ENCODE measurements at places on chromosomes 2 and 18.

DNA sequence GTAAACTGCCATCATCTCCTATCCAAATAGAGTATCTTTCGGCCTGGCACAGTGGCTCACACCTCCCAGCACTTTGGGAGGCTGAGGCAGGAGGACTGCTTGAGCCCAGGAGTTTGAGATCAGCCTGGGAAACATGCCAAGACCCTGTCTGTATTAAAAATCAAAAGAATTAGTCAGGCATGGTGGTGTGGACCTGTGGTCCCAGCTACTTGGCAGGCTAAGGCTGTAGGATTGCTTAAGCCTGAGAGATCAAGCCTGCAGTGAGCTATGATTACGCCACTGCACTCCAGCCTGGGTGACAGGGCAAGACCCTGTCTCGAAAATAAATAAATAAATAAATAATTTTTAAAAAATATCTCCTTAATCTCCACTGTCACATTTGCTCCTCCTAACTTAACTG lies 14.7 kb upstream of the ARPC2 start:
- H3K36me3 ChIP-seq = no peaks in the 10 kb centered on the region
- no peak overlapping the region for H3K27ac ChIP-seq
- H3K4me3 ChIP-seq = no peak overlapping the region
- H3K27me3 ChIP-seq = no peaks in the 10 kb centered on the region
- no peaks in the 10 kb centered on the region for H3K4me1 ChIP-seq

GRCh38 chr2:114424699-114425098 lies 17.7 kb upstream of the DPP10 start:
- peak overlapping the region; percentile 76 for H3K27ac ChIP-seq
- DNase-seq = peak; percentile 67
- peaks cover 7% of the 10 kb centered on the region for H3K4me1 ChIP-seq
- H3K4me3 ChIP-seq = no peak overlapping the region
- H3K36me3 ChIP-seq = no peaks in the 10 kb centered on the region

DNA sequence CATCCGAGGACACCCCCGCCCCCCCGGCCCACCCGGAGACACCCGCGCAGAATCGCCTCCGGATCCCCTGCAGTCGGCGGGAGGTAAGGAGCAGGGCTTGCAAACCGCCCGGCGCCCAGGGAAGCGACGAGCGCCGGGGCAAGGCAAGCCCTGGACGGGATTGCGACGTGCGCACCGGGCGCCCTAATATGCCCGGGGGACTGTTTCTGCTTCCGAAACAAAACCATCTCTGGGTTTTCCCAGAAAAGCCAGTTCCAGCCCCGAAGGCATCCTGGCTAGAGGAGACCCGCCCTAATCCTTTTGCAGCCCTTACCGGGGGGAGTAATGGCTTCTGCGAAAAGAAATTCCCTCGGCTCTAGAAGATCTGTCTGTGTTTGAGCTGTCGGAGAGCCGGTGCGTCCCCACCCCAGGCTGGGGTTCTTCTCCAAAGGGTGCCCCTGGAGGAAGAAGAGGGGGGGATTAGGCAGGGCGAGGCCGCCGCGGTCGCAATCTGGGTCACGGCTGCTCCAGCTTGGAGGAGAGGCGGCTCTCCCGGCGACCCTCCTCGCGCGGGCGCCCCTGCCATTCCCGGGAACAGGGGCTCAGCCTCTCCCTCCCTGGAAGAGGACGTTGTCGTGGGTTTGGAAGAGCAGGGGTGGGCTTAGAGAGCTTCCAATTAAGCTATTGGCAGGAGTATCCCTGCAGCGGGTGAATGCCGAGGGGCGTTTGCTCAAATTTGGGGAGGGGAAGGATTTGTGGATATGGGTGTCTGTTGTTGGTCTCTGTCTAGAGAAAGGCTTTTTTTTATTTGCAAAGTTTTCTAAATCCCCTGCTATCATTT lies 521 bp downstream of the MYCN start:
- peaks cover 16% of the 10 kb centered on the region for H3K27me3 ChIP-seq
- H3K4me1 ChIP-seq = peaks cover 22% of the 10 kb centered on the region
- no peaks in the 10 kb centered on the region for H3K36me3 ChIP-seq

GRCh38 chr18:47163241-47163640 lies 12.9 kb downstream of the IER3IP1 start:
- no peaks in the 10 kb centered on the region for H3K27me3 ChIP-seq
- no peaks in the 10 kb centered on the region for H3K4me1 ChIP-seq
- H3K4me3 ChIP-seq = no peak overlapping the region
- no peaks in the 10 kb centered on the region for H3K36me3 ChIP-seq
- no peak for DNase-seq
- no peak overlapping the region for H3K27ac ChIP-seq

- no peak overlapping the region for H3K4me3 ChIP-seq
- no peak overlapping the region for H3K27ac ChIP-seq
- H3K4me1 ChIP-seq = peaks cover 18% of the 10 kb centered on the region
- no peaks in the 10 kb centered on the region for H3K27me3 ChIP-seq
- no peak for DNase-seq
Observed at GRCh38 chr2:217382794-217383193, 522.9 kb upstream of the TNP1 start.

DNA sequence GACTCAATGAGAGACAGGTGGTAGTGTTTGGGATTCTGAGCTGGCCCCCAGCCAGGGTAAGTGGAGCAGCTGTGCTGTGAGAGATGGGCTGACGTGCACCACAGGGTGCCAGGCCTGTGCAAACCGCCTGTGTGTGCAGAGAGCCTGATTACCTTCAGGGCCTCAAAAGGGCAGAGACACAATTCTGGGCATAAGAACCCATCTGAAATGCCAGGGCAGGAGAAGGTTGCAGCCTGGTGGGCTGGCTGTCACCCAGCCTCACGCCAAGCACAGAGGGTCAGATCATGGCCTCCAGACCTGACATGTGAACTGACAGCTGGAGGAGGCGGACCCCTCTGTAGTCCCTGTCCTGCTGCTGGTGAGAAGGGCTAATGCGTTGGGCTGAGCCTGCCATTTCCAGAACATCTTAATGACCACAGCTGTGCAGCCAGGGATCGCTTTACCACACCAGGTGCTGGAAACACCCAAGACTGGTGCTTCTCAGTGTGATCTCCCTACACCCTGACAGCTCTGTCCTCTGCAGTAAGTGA lies 100.9 kb downstream of the ARL4C start:
- H3K4me1 ChIP-seq = no peaks in the 10 kb centered on the region
- no peak overlapping the region for H3K27ac ChIP-seq
- no peaks in the 10 kb centered on the region for H3K36me3 ChIP-seq
- H3K27me3 ChIP-seq = no peaks in the 10 kb centered on the region
- H3K4me3 ChIP-seq = no peak overlapping the region
- DNase-seq = no peak

- H3K27me3 ChIP-seq = no peaks in the 10 kb centered on the region
- peaks cover 51% of the 10 kb centered on the region for H3K36me3 ChIP-seq
- peak; percentile 68 for DNase-seq
- H3K4me1 ChIP-seq = no peaks in the 10 kb centered on the region
- H3K4me3 ChIP-seq = no peak overlapping the region
- peak overlapping the region; percentile 69 for H3K27ac ChIP-seq
Observed at GRCh38 chr2:217797165-217797564, 205.6 kb downstream of the TNS1 start.

DNA sequence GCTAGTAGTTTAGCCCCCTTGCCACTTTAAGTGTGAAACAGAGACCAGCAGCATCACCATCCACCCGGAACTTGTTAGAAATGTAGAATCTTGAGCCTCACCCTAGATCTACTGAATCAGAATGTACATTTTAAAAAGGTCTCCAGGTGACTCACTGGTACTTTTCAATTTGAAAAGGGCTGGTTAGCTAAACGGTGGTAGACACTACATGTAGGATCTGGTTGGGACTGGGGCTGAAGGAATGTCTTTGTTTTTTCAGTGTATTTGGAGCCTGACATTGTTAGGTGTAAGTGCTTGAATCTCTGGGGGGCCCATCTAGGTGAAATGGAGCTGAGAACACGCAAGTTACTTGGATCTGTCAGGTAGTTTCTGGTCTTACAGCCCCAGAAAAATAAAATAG lies 44.0 kb upstream of the XPO1 start:
- no peaks in the 10 kb centered on the region for H3K27me3 ChIP-seq
- H3K4me1 ChIP-seq = no peaks in the 10 kb centered on the region
- H3K27ac ChIP-seq = no peak overlapping the region
- no peak for DNase-seq
- no peaks in the 10 kb centered on the region for H3K36me3 ChIP-seq
- no peak overlapping the region for H3K4me3 ChIP-seq

DNA sequence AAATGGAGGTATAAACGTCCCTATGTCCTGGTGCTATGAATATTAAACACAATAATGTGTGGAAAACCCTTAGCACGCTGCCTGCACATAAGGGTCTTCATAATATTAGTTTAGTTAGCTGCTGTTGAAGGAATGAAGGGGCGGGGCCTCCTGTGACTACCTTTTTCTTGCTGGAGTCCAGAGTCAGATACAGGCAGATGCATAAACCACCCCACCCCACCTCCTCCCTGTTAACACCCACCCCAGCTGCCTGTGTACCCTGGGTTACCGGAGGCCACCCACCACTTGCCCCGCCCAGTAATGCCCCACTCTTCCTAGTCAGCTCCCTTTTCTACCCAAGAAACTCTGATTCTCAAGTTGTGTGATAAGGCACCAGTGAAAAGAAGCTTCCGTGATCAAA lies 158.4 kb downstream of the EN1 start:
- no peak overlapping the region for H3K27ac ChIP-seq
- no peaks in the 10 kb centered on the region for H3K27me3 ChIP-seq
- H3K36me3 ChIP-seq = no peaks in the 10 kb centered on the region
- no peak for DNase-seq
- no peak overlapping the region for H3K4me3 ChIP-seq
- H3K4me1 ChIP-seq = no peaks in the 10 kb centered on the region

- H3K27me3 ChIP-seq = no peaks in the 10 kb centered on the region
- H3K4me1 ChIP-seq = no peaks in the 10 kb centered on the region
- no peak for DNase-seq
Observed at GRCh38 chr2:145323512-145323911, 803.6 kb upstream of the ZEB2 start.

DNA sequence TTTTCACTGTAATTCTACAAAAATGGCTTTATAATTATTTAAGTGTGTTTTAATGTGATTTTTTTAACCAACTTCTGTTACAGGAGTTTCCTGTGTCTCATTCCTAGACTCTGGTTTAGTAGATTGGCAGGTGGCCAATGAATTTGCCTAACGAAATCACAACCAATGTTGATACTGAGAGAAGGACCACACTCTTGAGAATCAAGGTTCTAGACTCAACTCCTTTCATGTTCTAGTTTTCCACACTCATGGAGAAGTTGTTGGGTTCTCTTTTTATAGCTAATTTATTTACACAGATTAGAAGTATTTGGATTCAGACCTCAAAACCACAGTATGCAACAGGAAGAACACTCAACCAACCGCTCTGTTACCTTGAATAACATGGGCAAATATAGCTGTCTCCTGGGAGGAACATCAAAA lies 22.6 kb upstream of the USP34 start:
- no peaks in the 10 kb centered on the region for H3K4me1 ChIP-seq
- DNase-seq = no peak
- H3K4me3 ChIP-seq = no peak overlapping the region
- H3K27ac ChIP-seq = no peak overlapping the region

DNA sequence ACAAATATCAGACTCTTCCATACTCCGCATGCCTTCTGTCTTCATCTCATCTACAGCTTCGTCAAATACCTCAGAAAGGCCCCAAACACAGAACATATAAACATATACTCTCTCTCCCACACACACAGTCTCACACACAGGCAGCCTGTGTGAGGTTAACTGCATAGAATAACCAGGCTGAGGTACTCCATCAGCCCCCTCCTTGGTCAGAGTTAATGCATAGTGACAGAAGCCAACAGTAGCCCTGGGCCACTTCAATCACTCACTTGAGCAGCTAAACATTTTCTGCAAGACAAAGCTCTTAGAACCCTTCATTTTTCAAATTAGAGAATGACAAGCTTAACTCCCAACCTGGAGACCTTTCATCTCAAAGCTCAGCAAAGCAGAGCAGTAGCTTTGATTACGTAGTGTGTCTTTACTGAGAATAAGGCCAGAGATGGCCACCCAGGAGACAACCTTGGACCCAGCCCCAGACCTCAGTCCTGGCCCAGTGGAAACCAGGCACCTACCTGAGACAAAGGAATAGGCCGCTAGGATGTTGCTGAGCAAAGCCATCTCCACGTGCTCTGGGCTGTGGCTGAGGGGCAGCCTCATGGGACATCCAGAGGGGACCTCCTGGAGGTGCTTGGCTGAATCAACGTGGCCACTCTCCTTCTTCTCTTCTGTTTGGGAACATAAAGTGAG lies 43.0 kb downstream of the EVA1A start:
- no peaks in the 10 kb centered on the region for H3K36me3 ChIP-seq
- H3K4me1 ChIP-seq = no peaks in the 10 kb centered on the region
- no peaks in the 10 kb centered on the region for H3K27me3 ChIP-seq
- no peak overlapping the region for H3K27ac ChIP-seq
- DNase-seq = no peak

DNA sequence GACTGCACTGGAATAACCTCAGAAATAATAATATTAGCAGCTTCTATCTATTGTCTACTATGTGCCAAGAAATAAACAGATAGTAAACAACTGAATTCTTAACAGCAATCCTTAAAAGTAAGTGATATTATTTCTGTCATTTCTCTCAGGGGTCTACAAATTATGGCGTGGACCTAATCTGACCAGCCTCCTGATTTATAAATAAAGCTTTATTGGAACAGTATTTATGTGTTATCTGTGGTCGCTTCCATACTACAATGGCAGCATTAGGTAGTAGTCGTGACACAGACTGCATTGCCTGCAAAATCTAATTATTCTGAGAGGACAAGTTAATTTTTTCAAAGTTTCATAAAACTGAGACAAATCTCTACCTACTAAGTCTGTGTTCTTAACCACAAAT lies 49.0 kb downstream of the SLC16A14 start:
- no peaks in the 10 kb centered on the region for H3K27me3 ChIP-seq
- H3K4me1 ChIP-seq = no peaks in the 10 kb centered on the region
- H3K4me3 ChIP-seq = no peak overlapping the region
- no peak overlapping the region for H3K27ac ChIP-seq
- no peak for DNase-seq
- H3K36me3 ChIP-seq = no peaks in the 10 kb centered on the region

DNA sequence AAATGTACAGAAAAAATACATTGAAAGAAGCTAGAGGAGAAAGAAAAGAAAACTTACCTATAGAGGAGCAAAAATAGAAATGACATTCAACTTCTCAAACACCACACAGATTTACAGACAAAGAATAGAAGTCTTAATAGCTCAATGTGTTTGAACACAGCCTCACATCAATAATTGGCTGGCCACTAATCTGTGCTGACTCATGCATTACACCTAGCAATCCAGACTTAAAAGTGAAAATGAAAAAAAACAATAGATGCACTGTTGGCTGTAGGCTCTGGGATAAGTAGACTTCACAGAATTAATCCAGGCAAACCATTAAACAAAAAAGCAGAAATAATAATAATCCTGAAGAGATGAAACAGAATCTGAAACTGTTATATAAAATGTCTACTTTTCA lies 961.3 kb upstream of the CELF4 start:
- no peak for DNase-seq
- no peak overlapping the region for H3K27ac ChIP-seq
- H3K27me3 ChIP-seq = no peaks in the 10 kb centered on the region
- H3K4me1 ChIP-seq = no peaks in the 10 kb centered on the region
- H3K4me3 ChIP-seq = no peak overlapping the region
